ENCODE measurements at places on chromosomes 3 and 15.

- DNase-seq, result no peak
Observed at GRCh38 chr3:29922992-29923746, 642.3 kb downstream of the RBMS3 start.

- DNase-seq, result no peak
Observed at GRCh38 chr3:37849146-37849923, 12.3 kb upstream of the CTDSPL start.

GRCh38 chr15:65067645-65068402 is at the start of gene RASL12:
Gene RASL12 (minus strand): TSS chr15:65067991. CDS start chr15:65067835, 156 bp downstream.
- DNase-seq, result no peak

DNA sequence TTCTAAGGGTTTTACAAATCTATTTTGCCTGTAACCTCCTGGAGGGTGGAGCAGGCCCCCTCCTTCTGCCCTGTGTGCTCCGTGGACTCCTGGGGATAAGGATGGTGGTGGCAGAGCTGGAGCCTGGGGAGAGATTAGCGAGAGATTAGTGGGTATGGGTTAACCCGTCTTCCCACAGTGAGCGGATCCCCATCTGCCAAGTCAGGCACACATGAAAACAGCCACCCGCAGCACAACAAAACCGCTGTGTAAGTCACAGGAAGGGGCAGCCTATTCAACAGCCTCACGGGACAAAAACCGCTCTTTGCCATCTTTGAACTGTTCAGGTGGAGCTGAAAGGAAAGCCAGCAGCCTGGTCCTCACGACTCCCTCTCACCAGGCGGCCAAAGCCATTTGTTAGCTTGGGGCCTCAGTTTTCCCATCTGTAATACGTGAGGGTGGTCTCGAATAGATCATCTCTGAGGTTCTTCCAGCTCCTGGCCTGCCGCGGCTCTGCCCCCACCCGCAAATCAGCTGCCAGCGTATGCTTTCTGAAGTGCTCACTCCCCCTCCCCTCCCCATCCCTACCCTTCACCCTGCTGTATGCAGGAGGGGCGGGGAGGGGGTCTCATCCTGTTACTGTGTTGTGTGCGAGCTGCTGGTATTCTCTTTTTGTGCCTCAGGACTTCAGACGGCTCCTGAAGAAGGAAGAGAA is 43.6 kb downstream of the PDIA5 start:
- DNase-seq, result no peak

GRCh38 chr15:80568876-80569605 is 126.1 kb upstream of the ABHD17C start:
- DNase-seq, result no peak

DNA sequence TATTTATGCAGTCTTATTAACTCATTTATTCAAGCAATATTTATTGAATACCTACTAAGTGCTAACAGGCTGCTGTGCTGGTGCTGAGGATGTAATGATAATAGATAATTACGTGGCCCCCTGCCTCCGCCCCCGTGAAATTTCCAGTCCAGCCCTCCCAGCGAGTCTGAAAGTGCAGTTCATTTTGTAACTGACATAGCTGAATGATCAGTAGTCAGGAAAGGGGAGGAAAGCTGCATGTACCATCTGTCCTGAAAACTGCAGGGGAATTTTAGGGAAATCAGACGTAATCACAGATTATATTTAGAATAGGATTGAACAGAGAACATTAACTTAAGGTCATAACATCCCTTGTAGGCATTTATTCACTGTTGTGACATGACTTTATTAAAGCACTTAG is 736.8 kb downstream of the MCTP2 start:
- DNase-seq, result no peak

DNA sequence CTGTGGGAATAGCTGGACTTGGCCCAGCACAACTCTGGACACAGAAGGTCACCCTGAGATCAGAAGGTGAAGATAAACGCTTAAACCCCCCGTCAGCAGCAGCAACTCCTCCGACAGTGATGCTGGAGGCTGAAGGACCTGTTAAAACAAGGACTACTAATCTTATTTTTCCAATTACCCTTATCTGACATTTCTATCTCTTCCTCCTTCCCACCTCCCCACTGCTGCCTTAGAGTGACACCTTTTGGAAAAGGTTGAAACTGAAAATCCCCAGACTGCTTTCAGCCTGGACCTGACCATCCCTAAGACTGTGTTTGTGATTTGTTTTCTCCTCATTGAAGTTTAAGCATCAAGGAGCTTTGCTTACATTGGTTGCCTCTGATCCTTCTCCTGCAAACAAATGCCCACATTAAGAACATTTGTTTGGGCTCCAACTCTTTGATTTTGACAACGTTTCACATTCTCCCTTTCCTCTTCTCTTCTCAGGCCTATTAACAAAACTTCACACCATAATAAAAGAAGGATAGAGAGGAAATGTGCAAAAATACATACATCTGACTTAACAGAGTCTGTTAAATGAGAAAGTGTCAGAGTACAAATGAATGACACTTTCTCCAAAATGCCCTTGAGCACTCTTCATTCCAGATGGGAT is 410.6 kb upstream of the WNT5A start:
- DNase-seq, result no peak

DNA sequence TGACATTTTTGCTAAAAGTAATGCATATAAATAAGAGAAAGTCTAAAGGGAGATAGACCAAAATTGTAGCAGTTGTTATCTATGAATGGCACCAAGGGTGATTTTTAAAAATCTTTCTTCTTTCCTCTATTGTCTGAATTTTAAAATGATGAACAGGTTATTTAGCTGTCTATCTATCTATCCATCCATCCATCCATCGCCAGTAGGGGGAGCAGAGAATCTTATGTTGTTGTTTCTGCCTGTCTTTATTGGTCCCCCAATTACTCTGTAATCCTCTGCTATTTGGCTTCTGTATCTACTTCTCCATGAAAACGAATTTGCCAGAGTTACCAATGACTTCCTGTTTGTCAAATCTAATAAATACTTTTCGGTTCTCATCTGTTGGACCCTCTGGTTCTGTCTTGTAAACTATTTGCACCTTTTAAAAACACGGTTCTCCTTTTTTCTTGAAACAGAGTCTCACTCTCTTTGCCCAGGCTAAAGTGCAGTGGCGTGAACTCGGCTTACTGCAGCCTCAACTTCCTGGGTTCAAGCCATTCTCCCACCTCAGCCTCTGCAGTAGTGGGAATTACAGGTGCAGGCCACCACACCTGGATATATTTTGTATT is 86.0 kb downstream of the ECT2 start:
- no peak for DNase-seq

- DNase-seq, result no peak
Observed at GRCh38 chr3:179278151-179278550, 27.2 kb upstream of the KCNMB3 start.

DNA sequence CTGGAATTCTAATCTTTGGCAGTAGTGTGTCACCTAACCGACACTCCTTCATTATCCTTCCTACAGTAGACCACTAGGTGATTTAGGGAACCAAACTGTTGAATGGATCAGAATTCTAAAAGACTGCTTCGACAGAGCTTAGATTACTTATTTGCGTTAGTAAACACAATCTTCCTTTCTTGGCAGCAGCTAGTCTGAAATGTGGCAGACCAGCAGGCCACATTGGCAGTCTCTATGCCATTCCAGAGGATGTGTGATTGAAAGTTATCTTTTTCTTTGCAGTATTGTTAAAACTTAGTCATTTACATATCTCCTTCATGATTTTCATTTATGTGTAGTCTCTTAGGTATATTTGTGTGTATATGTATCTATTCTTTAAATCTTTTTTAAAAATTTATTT is 23.6 kb downstream of the MBNL1 start:
- DNase-seq, result no peak

DNA sequence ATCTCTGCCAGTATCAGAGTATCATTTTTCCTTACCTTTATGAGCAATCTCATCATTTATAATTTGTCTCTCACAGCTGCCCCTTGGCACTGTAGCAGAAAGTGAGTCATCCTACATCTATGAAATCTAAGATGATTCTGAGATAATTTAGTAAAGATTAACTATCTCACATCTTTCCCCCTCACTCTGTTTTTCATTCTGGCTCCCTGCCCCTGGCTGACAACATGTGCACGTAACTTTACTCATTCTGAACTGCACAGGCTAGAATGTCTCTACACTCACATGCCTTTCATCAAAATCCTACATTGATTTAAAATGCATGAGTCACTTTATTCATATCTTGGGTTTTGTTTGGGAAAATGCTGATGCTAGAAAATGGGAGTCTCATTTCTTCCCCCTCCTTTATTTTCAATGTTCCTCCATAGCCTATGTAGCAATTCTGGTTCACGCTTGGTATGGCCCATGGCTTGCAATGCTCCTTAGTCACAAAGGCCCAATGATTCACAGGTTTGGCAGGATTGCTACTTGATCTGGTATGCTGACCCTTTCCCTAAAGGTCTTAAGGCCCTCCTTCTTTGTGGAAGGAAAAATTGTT is 838.5 kb downstream of the TUSC7 start:
- DNase-seq, result no peak

GRCh38 chr3:134658555-134658954 is 7.7 kb upstream of the KY start:
- DNase-seq, result no peak

DNA sequence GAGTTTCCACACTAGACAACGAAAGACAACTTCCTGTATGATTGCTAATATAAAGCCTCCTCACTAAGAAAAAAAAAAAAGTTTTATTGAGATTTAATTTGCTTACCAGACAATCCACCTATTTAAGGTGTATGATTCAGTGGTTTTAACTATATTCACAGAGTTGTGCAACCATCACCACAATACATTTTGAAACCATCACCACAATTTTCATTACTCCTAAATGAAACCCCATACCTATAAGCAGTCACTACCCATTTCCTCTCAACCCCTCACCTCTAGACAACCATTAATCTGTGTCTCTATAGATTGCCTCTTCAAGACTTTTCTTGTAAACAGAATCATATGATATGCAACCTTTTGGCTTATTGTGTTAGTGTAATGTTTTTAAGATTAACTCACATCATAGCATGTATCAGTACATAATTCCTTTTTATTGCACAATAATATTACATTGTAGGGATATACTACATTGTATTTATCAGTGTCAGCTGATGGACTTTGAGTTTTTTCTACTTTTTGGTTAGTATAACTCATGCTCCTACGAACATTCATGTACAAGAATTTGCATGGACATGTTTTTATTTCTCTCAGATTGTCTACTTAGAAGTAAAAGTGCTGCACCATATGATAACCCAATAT is 339.7 kb downstream of the NLGN1 start:
- no peak for DNase-seq

GRCh38 chr3:83738202-83738601 is 1220.6 kb upstream of the CADM2 start:
- DNase-seq, result no peak

DNA sequence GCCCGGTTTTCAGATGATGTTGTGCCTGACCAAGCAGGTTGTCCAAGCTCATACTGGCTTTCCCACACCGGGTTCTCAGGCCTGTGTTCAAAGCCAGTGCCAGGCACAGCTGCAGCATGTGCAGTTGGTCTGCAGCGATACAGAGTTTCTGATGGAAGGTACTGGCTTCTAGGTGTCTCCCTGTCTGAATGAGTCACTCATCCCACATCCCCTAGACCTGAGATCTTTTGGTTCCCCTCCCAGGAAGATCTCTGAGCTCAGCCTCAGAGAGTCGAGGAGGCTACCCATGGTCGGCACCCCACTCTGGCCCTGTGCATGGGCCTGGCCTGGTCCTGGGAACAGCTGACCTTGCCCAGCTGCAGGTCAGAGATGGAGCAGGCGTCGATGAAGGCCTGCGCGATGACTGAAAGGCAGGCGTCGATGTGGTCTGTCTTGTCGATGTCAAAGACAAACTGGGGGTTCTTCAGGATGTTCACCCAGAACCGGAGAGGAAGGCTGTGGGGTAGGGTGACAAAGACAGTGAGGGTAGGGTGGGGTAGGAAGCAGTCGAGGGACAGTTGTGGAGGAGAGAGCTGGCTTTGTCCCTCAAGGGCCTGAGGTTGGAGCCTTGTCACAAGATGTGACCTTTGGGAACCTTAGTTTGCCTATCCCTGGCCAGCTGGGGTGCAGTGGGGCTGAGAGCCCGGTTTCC is 15.3 kb downstream of the H1-8 start:
- no peak for DNase-seq

- DNase-seq, result no peak
Observed at GRCh38 chr3:117563063-117563462, 853.5 kb downstream of the TUSC7 start.

DNA sequence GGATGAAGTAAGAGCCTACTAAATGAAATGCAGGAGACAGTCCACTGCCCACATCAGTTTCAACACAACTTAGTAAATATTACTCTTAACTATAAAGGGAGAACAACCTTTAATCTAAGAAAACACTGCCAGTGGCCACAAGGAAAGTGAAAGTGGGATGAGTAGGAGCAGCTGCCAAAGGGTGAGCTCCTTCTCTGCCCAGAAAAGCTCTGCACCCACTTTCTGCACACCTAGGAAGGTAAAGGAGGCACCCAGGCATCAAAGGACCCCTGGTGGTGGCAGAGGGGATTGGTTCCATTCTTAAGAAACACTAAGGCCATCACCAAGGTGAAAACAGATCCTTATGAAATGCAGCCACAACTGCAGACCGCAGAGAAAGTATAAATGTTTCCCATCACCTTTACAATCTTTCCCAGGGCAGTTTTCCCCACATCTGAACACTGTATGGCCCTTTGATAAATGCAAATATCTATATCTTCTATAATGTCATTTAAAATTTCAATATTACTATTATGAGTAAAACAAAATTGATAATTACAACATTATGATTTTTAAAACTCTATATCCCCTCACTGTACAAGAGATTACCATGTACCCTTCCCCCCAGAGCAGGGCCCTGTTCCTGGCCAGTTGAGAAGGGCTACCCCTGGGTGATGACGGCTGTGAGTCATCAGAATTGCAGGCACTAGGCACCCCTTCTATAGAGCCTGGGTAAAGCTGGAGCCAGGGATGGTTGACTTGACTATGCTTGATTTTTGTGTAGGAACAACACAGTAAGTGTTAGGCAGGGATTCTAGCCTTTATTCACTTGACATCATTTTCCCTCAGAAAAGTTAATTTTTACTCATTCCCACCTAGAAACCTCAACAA is 92.0 kb downstream of the SNRK start:
- no peak for DNase-seq

DNA sequence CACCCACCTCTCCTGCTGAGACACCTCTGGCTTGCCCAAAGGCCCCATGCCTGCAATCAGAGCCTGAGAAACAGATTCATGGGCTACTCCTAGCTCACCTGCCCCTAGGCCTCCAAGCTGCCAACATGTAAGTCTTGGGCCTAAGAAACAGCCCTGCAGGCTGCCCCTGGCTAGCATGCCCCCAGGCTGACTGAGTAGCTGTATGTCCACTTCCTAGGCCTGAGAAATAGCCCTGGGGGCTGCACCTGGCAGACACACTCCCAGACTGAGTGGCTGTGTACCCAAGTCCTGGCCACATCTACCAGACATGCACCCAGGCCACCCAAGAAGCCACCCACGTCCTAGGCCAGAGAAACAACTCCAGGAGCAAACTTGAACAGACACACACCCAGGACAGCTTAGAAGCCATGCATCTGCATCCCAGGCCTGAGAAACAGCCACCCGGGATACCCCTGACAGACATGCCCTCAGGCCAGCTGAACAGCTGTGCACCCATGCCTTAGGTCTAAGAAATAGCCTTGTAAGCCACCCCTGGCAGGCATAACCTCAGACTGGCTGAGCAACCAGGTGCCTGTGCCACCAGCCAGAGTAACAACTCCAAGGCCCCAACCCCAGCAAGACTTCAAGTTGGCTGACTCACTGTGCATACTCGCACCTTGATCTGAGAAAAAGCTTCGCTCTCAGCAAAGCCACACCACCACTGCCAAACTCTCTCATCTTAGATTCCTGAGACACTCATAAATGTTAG is 12.0 kb upstream of the NRG4 start:
- no peak for DNase-seq
